Activated T-cell treated with anti-CD3 and anti-CD28 coated beads, Interleukin-2, amount 50 U/mL, for 48 hours (primary cell): ENCODE measurements at places on chromosomes 11 and 22.

- DNase-seq, result no peak
These were observed 479.0 kb downstream of the BRD1 start for GRCh38 chr22:49348631-49349030.

DNA sequence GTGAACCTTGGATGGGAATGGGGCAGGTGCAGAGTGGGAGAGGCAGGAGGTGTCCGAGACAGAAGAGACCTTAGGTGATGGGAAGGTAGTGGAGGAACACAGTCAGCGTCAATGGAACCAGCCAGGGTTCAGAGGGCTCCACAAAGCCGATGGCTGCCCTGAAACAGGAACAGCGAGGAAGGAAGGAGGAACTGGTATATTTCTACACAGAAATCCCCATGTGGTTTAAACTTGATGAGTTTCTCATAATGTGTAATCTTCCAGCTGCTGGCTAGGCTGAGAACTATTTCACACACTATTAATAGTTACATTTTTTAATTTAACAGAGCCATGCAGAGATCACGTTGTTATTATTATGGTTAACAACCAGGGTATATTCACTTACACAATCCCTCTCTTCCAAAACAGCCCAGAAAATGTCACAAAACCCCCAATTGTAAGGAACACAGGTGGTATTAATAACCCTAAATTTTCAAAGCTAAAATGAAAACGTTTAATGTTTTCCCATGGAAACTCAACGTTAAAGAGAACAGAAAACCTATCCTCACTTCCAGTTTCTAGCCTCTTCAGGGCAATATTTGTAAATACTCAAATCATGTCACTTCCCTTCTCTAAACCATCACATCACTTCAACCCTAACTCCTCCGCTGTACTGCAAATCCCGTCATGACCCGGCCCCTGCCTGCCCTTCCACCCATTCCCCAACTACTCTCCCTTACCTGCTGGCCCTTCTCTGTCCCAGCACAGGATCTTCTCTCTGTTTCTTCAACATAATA, 74.5 kb upstream of the ARFGAP3 start:
- DNase-seq, result no peak

DNA sequence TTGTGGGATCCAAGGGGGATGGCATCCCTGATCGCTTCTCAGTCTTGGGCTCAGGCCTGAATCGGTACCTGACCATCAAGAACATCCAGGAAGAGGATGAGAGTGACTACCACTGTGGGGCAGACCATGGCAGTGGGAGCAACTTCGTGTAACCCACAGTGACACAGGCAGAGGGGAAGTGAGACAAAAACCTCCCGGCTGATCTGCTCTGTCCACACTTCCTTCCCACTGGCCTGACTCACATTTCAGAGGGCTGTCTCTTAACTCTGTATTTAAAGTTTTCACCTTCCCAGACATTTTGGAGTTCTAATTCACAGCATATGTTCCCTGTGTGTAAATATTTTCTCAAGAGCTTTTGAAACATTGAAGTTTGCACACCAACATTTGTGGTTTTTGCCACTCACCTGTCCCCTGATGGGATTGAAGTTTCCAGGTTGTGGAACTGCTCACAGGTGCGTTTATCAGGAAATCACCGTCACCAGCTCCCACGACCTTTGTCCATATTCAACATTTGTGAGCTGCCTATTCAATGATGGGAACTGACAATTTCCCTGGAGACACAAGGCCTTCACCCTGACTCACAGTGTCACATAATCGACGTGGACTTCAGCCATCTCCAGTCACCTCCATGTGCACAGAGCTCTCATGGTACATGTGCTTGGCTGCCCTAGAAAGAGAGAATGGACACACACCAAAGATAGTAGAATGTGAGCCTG, 99.2 kb downstream of the VPREB1 start:
- DNase-seq, result no peak

DNA sequence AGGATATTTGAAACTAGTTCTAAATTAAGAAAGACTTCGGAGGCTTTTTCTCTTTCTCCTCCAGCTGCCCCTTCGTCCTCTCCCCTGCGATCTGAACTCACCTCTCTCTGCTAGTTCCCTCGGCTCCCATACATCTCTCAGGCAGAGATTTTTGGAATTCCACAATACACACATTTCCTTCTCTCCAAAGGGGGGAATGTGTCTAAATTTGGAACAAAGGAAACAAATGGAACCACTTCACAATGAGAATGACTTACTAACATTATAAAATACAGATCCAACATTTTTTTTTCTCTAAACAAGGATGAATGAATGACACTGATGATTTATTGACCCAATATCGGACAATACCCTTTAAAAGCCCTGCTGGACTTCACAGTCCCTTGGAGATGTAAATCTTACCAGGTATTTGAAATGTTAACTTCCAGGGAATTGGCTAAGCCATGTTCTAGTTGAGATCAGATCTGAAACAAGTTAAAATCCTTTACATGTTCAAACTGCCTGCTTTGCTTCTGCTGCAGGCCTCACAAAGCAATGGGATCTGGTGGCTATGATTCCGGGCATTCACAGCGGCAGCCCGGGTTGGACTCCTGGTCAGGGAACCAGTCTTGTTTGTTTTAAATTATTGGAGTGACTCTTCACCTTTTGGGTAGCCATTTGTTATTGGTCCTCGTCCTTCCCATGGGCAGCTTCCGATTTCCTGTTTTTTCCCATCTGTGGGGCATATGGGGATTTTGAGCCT, 20.5 kb upstream of the GSTP1 start:
- no peak for DNase-seq

DNA sequence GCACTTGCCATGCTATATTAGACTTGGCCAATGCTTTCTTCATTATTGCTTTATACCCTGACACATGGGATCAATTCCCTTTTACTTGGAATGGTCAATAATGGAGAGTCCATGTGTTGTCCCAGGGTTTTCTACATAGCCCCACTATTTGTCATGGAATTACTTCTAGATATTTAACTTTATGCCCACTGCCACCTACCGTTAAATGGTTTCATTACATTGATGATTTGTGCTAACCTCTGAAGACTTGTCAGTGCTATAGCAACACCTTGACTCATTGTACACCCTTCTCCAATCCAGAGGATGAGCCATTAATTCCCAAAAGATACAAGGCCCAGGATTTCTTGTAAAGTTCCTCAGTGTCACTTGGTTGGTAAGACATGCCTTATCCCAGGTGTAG, 31.4 kb upstream of the SLC22A25 start:
- DNase-seq, result no peak

DNA sequence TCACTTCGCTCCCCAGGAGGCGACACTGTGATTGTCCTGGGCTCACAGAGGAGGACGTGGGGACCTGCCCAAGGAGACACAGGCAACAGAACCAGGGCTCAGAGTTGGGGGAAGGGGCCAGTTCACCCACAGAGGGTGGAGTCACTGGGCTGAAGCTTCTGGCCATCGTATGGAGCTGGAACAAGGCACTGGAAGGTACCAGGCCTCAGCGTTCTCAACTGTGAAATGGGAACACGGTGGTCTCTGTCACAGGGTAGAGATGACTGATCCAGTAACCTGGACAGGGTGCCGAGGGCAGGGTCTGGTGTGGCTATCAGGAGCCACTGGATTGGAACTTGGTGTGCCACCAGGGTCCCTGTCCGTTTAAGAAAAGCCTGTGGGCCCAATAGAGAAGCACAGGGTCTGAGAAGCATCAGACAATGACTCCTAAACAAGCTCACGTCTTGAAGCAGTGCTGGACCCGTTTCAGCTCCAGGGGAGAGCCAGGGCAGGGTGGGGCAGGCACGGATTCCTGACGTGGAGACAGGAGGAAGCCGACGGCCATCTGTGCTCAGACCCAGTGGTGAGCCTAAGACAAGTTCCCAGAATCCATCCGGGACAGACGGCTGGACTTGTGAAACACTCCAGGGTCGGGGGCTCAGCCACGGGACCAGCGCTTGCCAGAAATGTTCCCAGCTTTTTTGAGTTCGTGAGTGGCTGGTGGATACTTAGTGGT, 25.0 kb upstream of the KCNQ1OT1 start:
- no peak for DNase-seq

GRCh38 chr11:45934580-45935318, 12.3 kb downstream of the LARGE2 start:
- no peak for DNase-seq

DNA sequence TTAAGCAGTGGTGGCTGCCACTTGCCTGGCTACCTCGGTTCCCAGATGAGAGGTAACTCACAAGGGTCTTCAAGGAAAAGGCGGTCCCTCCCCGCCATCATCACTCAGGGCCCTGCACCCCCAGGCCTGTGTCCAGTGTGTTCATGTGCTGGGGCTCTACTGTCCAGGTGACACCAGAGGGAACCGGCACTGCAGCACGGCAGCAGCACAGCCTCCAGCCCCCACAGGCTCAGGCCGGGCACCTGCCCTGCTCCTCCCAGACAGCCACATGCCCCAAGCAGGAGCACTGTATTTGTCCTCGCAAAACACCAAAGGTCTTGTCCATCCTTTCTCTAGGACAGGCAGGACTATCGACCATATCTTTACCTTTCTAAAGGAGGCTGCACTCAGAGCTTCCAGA, 982.1 kb downstream of the NTM start:
- no peak for DNase-seq

DNA sequence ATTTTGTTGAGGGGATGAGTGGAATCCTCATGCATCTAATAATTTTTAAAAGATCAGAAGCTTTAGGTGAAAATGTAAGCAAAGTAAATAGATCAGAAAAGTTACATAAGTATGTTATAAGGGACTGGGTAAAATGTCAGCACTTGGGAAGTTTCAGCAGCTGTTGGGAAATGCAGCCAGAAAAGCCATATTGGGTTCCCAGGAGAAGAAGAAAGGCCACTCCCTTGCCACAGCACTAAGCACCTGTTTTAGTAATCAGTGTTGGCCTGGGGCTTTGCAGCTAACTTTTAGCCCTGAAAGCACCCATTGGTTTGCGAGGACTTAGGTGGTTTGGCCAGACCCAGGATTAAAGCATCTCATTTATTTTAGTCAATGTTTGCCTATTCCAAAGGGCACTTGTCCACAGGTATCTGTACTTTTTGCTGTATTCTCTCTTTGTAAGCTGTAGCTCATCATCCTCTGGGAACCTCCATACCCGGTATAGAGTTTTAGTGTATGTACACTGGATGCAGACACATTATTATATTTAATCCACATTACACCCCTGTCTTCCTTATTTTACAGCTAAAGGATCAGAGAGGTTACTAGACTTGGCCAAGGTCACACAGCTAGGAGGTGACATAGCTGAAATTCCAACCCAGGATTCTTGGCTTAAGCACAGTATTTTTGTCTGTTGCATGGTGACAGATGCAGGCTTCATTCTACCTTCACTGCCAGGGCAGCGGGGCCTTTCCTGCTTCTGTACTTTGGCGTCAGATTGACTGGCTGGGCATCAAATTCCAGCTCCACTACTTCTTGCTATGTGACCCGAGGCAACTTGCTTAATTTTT, 127.7 kb upstream of the SESN3 start:
- no peak for DNase-seq

DNA sequence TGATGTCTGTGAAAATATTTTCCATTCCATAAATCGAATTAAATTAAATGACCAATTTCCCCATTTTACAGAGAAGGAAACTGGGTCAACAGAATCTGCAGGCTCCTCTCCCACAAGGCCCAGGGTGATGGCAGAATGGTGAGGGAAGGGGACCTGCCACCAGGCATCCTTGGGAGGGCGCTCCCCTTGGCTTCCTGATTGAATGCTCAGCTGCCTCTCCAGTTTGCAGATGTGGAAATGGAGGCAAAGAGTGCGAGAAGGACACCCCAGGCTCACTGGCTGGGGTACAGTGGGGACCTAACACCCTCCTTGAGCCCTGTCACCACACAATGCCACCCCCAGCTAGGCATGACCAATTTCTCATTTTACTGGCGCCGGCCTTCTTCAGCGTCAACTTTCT, 28.5 kb upstream of the CSNK1E start:
- DNase-seq, result peak; percentile 2
